ENCODE measurements at places on chromosomes 5 and 9. TPM values are rescaled to one million over a fixed set of nuclear protein-coding genes. Genes with fewer than 3 reads are reported as not detected.

DNA sequence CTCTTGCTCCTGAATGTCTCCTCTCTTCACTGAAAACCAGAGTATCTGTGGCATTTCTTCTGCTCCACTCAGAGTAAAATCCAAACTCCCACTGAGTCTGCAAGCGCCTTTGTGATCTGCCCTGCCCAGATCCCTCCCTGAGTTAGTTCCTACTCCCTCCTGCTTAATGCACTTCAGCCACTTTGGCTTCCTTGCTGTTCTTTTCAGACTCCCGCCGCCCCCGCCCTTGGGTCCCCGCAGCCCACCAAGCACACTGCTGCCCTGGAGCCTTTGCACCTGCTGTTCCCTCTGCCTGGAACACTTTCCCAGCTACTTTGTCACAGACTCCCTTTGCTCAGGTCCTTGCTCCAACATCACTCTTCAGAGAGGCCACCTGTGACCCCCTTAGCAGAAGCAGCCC, 127.2 kb upstream of the SLC25A48 start:
- no peak overlapping the region for H3K27ac ChIP-seq
- H3K27me3 ChIP-seq, result peaks cover 15% of the 10 kb centered on the region
- DNase-seq, result no peak
- no peak overlapping the region for H3K4me3 ChIP-seq

- H3K4me3 ChIP-seq, result no peak overlapping the region
- H3K27ac ChIP-seq, result no peak overlapping the region
- H3K36me3 ChIP-seq, result no peaks in the 10 kb centered on the region
- DNase-seq, result no peak
- H3K27me3 ChIP-seq, result no peaks in the 10 kb centered on the region
- peaks cover 5% of the 10 kb centered on the region for H3K4me1 ChIP-seq
Observed at GRCh38 chr9:123338710-123339665, 17.0 kb upstream of the CRB2 start.

GRCh38 chr5:32428426-32428825, 16.1 kb downstream of the ZFR start:
- 0 out of 2 replicates have a peak, but pooled peaks cover 11% of the 10 kb centered on the region for H3K36me3 ChIP-seq
- no peak overlapping the region for H3K27ac ChIP-seq
- no peak for DNase-seq
- H3K4me1 ChIP-seq, result no peaks in the 10 kb centered on the region
- H3K27me3 ChIP-seq, result no peaks in the 10 kb centered on the region

Gene TMCO6
- 28.0 TPM for total RNA-seq

DNA sequence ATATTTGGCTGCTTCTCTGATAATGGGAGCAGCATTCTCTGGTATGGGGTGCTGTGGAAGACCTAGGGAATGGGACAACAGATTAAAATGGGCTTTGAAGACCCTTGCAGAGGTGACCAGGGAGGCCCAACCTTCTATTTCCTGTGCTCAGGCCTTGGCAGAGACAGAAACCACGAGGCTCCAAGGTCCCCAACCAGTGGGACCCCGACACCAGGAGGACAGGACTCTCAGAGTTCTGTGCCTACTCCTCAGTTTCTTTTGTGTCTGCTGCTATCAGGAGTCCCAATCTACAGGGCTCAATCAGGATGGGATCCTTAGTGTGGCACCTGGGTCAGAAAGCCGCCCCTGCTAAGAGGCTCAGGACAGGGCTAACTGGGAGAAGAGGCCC, 29.3 kb downstream of the CSF2 start:
- H3K27me3 ChIP-seq, result no peaks in the 10 kb centered on the region
- H3K4me1 ChIP-seq, result peaks cover 34% of the 10 kb centered on the region
- H3K4me3 ChIP-seq, result no peak overlapping the region

DNA sequence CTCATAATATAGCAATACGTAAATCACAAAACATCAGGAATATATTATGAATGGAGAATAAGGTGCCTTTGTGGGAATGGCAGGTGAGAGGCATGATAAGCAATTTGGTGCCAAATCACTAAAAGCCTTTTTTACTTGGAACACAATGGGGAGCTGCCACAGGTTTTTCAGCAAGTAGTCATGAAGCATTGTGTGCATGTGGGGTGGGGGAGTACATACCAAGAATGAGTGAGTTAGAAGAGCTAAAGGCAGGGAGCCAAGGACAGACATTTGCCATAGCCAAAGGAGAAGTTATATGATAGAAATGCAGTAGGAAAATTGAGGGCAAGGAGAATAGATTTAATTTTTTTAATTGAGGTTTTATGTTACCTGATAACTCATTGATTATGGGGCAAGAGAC, 445.0 kb upstream of the SMC2 start:
- DNase-seq, result no peak
- H3K4me3 ChIP-seq, result no peak overlapping the region
- H3K4me1 ChIP-seq, result no peaks in the 10 kb centered on the region

DNA sequence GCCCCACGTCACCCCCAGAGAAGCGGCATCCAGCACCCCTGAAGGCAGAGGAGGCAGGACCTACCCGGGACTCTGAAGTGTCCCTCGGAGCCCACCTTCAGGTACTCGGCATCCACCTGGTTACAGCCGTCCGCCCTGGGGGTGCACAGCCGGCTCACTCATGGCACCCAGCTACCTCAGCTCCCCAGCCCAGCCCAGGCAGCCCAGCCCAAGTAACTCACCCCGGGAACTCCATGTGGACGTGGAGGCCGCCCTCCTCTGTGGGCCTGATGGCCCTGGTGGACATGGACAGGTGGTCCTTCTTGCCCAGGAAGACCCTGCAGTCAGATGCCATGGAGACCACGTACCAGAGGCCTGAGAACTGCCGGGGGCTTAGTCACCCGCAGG, 676 bp downstream of the LCN15 start:
- H3K36me3 ChIP-seq, result no peaks in the 10 kb centered on the region
- H3K4me1 ChIP-seq, result peaks cover 30% of the 10 kb centered on the region
- no peak for DNase-seq
- H3K27ac ChIP-seq, result no peak overlapping the region

GRCh38 chr9:104313396-104314110, 190.5 kb upstream of the OR13F1 start:
- H3K4me1 ChIP-seq, result no peaks in the 10 kb centered on the region
- no peaks in the 10 kb centered on the region for H3K36me3 ChIP-seq
- no peak for DNase-seq
- H3K4me3 ChIP-seq, result no peak overlapping the region
- no peak overlapping the region for H3K27ac ChIP-seq

Gene AJM1
- total RNA-seq, result 7.1 TPM

DNA sequence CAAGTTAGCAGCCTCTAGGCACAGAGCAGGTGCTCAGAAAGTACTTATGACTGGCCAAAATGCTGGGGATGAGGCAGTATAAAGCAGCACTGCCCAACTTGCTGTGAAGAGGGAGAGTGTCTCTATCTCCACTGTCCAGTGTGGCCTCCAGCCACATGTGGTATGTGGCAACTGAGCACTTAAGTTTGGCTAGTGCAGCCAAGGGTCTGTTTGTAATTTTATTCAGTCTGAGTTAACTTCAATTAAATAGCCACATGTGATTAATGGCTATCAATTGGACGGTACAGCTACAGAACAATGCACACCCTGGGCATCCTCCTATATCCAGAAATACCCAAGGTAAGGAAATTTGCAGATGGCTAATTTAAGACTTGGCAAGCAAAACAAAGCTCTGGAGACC, 26.9 kb downstream of the ROR2 start:
- H3K36me3 ChIP-seq, result no peaks in the 10 kb centered on the region
- DNase-seq, result no peak
- no peaks in the 10 kb centered on the region for H3K4me1 ChIP-seq
- no peak overlapping the region for H3K27ac ChIP-seq
- no peaks in the 10 kb centered on the region for H3K27me3 ChIP-seq

Gene SOX30
- total RNA-seq, result 0.27 TPM

DNA sequence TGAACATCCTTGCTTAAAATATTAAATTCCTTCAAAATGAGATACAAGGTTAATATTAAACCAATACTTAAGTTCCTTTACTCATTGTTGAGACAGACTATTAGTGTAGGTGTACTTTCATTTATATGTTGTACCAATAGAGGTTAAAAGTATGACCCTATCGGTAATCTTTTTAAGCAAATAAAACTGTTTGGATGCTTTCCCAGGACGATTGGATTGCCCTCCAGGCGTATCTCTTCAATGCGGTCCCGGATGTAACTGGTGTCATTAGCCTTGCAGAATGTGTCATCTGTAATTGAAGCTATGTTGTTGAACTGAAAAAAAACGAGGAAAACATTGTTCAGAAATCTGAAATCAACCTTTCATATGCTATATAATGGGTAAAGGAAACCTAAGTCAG, 18.9 kb downstream of the OGN start:
- H3K36me3 ChIP-seq, result no peaks in the 10 kb centered on the region
- no peak overlapping the region for H3K4me3 ChIP-seq
- peaks cover 5% of the 10 kb centered on the region for H3K4me1 ChIP-seq

GRCh38 chr5:158389786-158390185, 530.8 kb upstream of the CLINT1 start:
- peaks cover 5% of the 10 kb centered on the region for H3K27me3 ChIP-seq
- H3K27ac ChIP-seq, result no peak overlapping the region
- peaks cover 4% of the 10 kb centered on the region for H3K4me1 ChIP-seq

DNA sequence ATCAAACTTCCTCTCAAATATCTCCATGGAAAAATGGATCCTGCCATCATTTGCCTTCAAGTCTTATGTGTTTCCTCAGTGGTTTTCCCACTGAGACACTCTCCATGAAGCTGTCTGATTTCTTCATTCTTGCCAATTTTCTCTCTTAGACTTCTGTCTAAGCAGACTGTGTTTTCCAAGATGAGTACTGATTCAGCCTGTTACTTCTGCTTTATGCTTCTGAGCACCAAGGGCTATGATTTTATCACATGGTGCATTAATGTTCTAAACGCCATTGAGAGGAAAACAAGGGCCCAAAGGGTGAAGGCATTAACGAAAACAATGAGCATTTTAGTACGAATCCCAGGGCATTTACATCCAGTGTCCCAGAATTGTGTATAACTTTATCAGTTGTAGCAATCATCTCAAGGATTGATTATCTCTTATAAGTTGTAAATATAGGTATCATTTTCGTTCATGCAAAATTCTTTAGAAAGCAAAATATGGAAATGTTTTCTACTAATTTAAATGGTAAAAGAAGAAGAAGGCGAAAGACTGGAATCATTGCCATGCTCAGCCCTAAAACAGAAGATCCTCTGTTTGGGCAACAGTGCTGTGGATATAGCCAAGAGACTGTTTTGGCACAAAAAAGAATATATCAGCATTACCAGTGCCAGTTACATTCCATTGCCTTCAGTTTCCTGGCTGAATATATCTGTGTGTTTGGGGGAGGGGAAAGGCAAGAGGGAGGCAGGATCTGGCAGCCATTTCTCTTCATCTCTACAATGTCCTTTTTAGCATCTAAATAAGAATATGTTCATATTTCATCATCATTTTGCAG, 537.6 kb downstream of the ANXA1 start:
- H3K4me3 ChIP-seq, result no peak overlapping the region
- no peaks in the 10 kb centered on the region for H3K4me1 ChIP-seq
- H3K36me3 ChIP-seq, result no peaks in the 10 kb centered on the region
- no peaks in the 10 kb centered on the region for H3K27me3 ChIP-seq

- no peak for DNase-seq
- no peaks in the 10 kb centered on the region for H3K36me3 ChIP-seq
- no peaks in the 10 kb centered on the region for H3K4me1 ChIP-seq
- no peaks in the 10 kb centered on the region for H3K27me3 ChIP-seq
Observed at GRCh38 chr9:99878651-99879050, 27.8 kb upstream of the STX17 start.

GRCh38 chr9:34430843-34431437, 27.4 kb downstream of the FAM219A start:
- DNase-seq, result peak; percentile 13
- H3K27me3 ChIP-seq, result no peaks in the 10 kb centered on the region
- no peak overlapping the region for H3K27ac ChIP-seq

Gene ANKRD20A1
- total RNA-seq, result 5.2 TPM

- no peaks in the 10 kb centered on the region for H3K27me3 ChIP-seq
- no peak for DNase-seq
- no peak overlapping the region for H3K4me3 ChIP-seq
- peaks cover 24% of the 10 kb centered on the region for H3K4me1 ChIP-seq
- H3K27ac ChIP-seq, result no peak overlapping the region
Observed at GRCh38 chr5:141634720-141635119, 1.9 kb downstream of the HDAC3 start.

GRCh38 chr5:38843665-38844064, 2.1 kb upstream of the OSMR start:
- no peak overlapping the region for H3K27ac ChIP-seq
- H3K4me3 ChIP-seq, result no peak overlapping the region
- no peaks in the 10 kb centered on the region for H3K27me3 ChIP-seq
- DNase-seq, result no peak
- H3K4me1 ChIP-seq, result peaks cover 29% of the 10 kb centered on the region

DNA sequence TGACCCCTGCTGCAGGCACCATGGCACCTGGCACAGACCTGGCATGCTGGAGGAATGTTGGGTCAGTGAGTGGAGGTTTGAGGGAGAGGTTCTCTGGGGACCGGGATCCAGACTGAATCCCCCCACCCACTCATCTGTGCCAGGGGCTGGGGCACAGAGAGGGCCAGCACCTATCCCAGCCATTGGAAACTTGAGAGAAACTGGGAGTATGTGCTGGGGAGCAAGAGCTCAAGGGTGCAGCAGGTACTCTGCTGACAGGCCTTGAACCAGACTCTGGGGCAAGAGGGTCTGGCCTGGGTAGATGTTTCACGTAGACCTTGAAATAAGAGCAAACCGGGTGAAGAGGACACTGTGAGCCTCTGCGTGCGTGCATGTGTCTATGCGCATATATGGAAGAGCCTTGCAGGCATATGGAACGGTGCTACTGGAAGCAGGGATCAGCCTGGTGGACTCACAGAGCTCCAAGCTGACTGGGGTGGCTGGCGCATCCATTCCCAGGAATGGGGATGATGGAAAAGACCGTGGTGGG, 8.8 kb downstream of the FGF18 start:
- no peaks in the 10 kb centered on the region for H3K27me3 ChIP-seq
- H3K4me1 ChIP-seq, result peaks cover 13% of the 10 kb centered on the region
- no peak for DNase-seq
- H3K4me3 ChIP-seq, result no peak overlapping the region
- H3K36me3 ChIP-seq, result no peaks in the 10 kb centered on the region

- peaks cover 9% of the 10 kb centered on the region for H3K27me3 ChIP-seq
- H3K36me3 ChIP-seq, result no peaks in the 10 kb centered on the region
- no peaks in the 10 kb centered on the region for H3K4me1 ChIP-seq
- no peak overlapping the region for H3K4me3 ChIP-seq
Observed at GRCh38 chr9:137875354-137875753, 2.2 kb upstream of the CACNA1B start.

Data from HCT116 (cell line).